Substantia nigra (tissue), 51 donors: ENCODE measurements at places on chromosomes 2 and 18.

GRCh38 chr2:181073896-181074295, 93.5 kb downstream of the UBE2E3 start:
- DNase-seq = no peak

GRCh38 chr2:60657673-60658072, 98.4 kb upstream of the PAPOLG start:
- DNase-seq = no peak

GRCh38 chr2:231764760-231765159, 16.3 kb downstream of the PDE6D start:
- DNase-seq = no peak

DNA sequence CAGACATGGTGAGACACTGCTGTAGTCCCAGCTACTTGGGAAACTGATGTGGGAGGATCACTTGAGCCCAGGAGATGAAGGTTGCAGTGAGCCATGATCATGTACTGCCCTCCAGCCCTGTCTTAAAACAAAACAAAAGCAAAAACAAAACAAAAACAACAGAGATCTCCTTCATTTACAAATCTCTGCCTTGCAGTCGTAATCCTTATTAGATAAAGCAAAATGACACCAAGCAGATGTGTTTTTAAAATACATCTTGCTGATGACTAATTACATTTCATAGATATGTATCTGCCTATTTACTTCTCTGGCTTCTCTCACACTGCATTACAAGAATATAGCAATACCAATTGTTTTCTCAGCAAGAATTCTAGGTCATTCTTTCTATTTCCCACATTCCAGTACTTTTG, 22.8 kb downstream of the NFE2L2 start:
- no peak for DNase-seq

GRCh38 chr2:120777170-120777751, 41.6 kb downstream of the GLI2 start:
- no peak for DNase-seq

- no peak for DNase-seq
These were observed 1571.5 kb upstream of the NXPH2 start for GRCh38 chr2:140351692-140352091.

DNA sequence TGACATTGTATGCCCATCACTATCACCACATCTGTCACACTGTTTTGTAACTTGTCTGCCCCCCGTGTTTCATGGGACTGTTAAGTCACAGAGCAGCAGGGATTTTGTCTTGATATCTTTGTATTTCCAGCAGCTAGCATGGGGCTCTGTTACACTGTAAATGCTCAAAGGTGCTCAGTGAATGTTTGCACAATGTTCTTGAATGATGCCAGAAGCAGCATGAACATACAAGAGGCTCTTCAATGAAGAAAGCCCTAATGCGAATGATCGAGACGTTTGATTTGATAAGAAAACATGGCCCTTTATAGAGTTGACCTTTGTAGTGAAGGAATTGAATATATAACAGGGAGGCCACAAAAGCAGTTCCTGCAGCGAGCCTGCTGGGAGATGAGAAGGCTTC, 120.9 kb upstream of the TTC39C start:
- no peak for DNase-seq

- DNase-seq = no peak
These were observed 126.7 kb downstream of the NDUFA10 start for GRCh38 chr2:239898292-239898925.

GRCh38 chr2:186281726-186282125, 204.3 kb upstream of the ZC3H15 start:
- DNase-seq = no peak

DNA sequence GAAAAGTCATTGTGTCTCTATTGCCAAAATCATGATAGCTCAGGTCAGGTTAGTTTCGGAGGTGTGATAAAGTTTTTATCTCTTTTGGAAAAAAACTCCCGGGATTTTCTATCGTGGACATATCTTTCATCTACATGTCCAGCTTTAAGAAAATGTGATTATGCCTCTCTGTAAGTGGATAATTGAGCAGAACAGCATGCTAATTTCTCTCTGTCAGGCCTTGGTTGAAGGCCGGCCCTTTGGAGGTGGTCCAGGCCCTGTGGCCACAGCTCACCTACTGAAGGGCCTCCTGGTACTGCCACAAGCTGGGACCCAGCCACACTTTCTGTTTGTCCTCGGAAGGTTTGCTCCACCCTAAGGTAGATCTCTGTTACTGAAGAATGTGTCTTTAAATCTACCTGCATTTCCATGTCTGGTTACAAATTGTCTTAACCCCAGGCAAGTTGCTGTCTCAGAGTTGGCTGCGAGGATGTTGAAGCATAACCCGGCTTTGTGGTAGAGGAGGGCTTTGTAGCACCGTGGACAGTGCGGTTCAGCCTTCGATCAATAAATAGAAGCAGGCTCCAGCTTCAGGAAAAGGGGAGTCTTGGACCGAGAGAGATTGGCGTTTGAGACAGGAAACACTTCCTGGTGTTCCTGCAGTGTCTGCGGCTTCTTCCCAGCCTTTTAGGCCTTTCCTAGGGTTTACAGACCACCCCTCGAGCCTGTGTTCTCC, 25.5 kb downstream of the TCF7L1 start:
- DNase-seq = no peak

- no peak for DNase-seq
These were observed 499.3 kb downstream of the IRS1 start for GRCh38 chr2:226300196-226300886.

DNA sequence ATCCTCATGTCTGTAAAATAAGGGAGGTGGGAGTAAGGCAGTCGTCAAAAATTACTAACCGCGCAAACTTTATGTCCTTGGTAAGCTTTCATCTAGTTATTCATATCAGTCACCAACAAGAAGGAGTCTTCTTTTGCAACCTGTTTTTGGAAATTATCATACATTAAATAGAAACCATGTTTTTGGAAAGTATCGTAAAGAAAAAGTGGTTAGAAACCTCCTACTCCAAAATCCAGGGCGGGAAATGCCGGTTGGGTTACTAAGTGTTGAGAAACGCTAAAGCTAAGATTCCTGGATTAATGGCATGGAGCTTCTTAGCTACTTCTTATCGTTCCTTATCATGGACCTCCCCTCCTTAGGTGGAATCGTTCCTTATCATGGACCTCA, 778 bp downstream of the BBS5 start:
- no peak for DNase-seq

DNA sequence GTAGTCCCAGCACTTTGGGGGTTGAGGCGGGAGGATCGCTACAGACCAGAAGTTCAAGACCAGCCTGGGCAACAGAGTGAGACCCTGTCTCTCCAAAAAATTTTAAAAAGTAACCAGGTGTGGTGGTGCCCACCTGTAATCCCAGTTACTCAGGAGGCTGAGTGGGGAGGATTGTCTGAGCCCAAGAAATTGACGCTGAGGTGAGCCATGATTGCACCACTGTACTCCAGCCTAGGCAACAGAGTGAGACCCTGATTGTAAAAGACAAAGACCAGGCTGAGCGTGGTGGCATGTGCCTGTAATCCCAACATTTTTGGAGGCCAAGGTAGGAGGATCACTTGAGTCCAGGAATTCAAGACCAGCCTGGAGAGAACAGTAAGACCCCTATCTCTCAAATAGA, 7.8 kb downstream of the ST6GAL2 start:
- no peak for DNase-seq

DNA sequence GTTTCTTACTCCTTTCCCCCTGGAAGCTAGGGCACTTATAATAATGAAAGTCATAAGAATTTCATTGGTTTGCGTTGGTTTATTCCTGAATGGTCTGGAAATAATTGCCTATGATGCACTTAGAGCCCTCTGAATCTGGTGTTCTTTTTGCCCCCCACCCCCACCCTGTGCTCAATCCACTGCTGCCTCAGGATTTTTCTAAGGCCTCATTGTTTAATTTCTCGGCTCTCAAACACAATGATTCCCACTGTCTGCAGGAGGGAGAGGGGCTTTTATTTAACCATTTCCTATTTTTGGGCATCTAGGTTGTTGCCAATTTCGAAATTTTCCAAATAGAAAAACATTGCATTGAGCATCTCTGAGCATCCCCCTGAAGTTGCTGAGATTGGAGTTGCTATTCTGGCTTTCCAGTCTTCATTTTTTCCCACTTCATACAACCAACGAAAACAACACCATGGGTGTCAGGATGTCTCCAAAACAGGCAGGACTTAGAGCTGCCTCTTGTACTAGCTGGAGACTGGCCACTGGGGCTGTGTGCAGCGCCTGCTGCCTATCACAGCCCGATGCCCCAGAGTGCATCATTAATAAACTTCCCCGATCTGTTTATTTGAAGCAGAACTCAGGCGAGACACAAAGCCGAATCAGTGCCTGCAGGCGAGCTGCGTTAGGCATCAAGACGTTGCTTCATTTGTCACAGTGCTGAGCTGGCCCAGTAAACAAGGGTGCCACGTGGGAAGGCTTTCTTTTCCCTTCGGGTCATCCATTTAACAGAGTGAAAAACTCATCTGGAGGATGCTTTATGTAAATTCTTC, 1.8 kb upstream of the PCARE start:
- DNase-seq = peak; percentile 74

DNA sequence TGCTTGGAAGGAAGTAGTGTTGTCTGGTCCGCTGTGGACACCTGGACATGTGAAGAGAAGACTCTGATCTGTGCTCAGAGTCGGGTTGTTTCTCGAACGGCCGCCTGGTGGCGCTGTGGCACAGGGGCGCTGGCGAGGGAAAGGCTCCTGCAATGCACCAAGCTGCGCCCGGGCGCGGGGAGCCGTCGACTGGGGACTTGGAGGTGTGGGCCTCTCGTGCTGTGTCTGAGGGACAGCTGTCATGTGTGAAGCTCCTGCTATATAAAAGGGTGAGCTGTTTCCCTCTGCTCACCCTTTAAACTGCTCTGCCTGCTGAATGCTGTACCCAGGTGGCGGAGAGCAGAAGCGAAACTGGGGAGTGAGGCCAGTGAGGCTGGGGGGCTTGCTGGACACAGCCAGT, 44.0 kb downstream of the GNAL start:
- DNase-seq = peak; percentile 12

GRCh38 chr2:71454221-71455010, 1.1 kb downstream of the DYSF start:
- DNase-seq = no peak

- no peak for DNase-seq
These were observed 128.1 kb downstream of the NCK2 start for GRCh38 chr2:105872830-105873229.

GRCh38 chr2:18684206-18685038, 95.1 kb upstream of the NT5C1B start:
- DNase-seq = no peak
